Camera-type eye (tissue), 1 donor: ENCODE measurements at places on chromosomes 3 and 15. TPM values are rescaled to one million over a fixed set of nuclear protein-coding genes. Genes with fewer than 3 reads are reported as not detected.

Gene RTP3
- total RNA-seq: not detected

Gene PPP4R2
- 125 TPM for total RNA-seq

Gene ZFAND6
- total RNA-seq: 190 TPM

Gene BRK1
- 92.9 TPM for total RNA-seq

Gene ERICH6
- total RNA-seq: not detected

Gene IL5RA
- 0.44 TPM for total RNA-seq

Gene KNG1
- total RNA-seq: not detected

Gene CHRM5
- total RNA-seq: 6.8 TPM

Gene CCDC9B
- 8.4 TPM for total RNA-seq

Gene SLC28A1
- total RNA-seq: 0.16 TPM

Gene PAQR5
- total RNA-seq: 3.1 TPM

Gene LOXL1
- total RNA-seq: 65.1 TPM

Gene EAF2
- 16.3 TPM for total RNA-seq

Gene TEX55
- not detected for total RNA-seq

Gene ATP13A3
- 151 TPM for total RNA-seq

Gene MESP1
- total RNA-seq: 1.2 TPM

Gene RBM6
- total RNA-seq: 173 TPM

Gene ZNF80
- not detected for total RNA-seq

Gene SSUH2
- total RNA-seq: 0.77 TPM

Gene SCAANT1
- not detected for total RNA-seq

Gene XYLB
- 9.3 TPM for total RNA-seq

Gene EPB42
- 5.3 TPM for total RNA-seq

Gene CLDN1
- total RNA-seq: 9.4 TPM

Gene CFAP91
- total RNA-seq: 7.3 TPM

Gene LMLN
- 10.5 TPM for total RNA-seq

Gene GOLGA8R
- 10.7 TPM for total RNA-seq

Gene FGF12
- 13.0 TPM for total RNA-seq

Gene FOXL2NB
- 7.9 TPM for total RNA-seq

Gene PFN2
- total RNA-seq: 222 TPM

Gene RGMA
- 13.7 TPM for total RNA-seq

Gene ITPKA
- 2.6 TPM for total RNA-seq

Gene SENP5
- total RNA-seq: 76.6 TPM

Gene ECE2
- 2.0 TPM for total RNA-seq

Gene PPP1R2
- total RNA-seq: 67.8 TPM

Gene HYAL1
- total RNA-seq: 1.1 TPM

Gene ANKUB1
- total RNA-seq: not detected

Gene GPR62
- total RNA-seq: 0.27 TPM

Gene TMEM108
- total RNA-seq: 16.1 TPM

Gene ZPLD1
- total RNA-seq: 1.9 TPM

Gene SLC9A9
- total RNA-seq: 23.5 TPM

Gene ITIH1
- total RNA-seq: not detected

Gene ATR
- total RNA-seq: 60.7 TPM

Gene ZDHHC19
- total RNA-seq: not detected

Gene COLQ
- 5.0 TPM for total RNA-seq

Gene CHRD
- 26.8 TPM for total RNA-seq

Gene DIS3L
- 48.4 TPM for total RNA-seq

Gene COL6A5
- total RNA-seq: 0.16 TPM

Gene FANCD2OS
- not detected for total RNA-seq

Gene GRK7
- total RNA-seq: 1.3 TPM

Gene TRIM42
- total RNA-seq: not detected

Gene MKRN2OS
- not detected for total RNA-seq

Gene SGO1
- total RNA-seq: 6.6 TPM

Gene ARNT2
- 44.4 TPM for total RNA-seq

Gene HCN4
- total RNA-seq: 2.2 TPM

Gene PRSS50
- 1.2 TPM for total RNA-seq

Gene ATP1B3
- 47.9 TPM for total RNA-seq

Gene WDR48
- total RNA-seq: 83.5 TPM
